GM12878 (cell line): ENCODE measurements at places on chromosomes 5 and 9. TPM values are rescaled to one million over a fixed set of nuclear protein-coding genes. Genes with fewer than 3 reads are reported as not detected.
A peak's percentile ranks its signal among the peaks of the same experiment; 100 is the strongest.

- no peak for DNase-seq
- H3K4me3 ChIP-seq, result no peak overlapping the region
- H3K4me1 ChIP-seq, result no peaks in the 10 kb centered on the region
- H3K27me3 ChIP-seq, result no peaks in the 10 kb centered on the region
Observed at GRCh38 chr5:112784726-112785125, 47.0 kb downstream of the APC start.

DNA sequence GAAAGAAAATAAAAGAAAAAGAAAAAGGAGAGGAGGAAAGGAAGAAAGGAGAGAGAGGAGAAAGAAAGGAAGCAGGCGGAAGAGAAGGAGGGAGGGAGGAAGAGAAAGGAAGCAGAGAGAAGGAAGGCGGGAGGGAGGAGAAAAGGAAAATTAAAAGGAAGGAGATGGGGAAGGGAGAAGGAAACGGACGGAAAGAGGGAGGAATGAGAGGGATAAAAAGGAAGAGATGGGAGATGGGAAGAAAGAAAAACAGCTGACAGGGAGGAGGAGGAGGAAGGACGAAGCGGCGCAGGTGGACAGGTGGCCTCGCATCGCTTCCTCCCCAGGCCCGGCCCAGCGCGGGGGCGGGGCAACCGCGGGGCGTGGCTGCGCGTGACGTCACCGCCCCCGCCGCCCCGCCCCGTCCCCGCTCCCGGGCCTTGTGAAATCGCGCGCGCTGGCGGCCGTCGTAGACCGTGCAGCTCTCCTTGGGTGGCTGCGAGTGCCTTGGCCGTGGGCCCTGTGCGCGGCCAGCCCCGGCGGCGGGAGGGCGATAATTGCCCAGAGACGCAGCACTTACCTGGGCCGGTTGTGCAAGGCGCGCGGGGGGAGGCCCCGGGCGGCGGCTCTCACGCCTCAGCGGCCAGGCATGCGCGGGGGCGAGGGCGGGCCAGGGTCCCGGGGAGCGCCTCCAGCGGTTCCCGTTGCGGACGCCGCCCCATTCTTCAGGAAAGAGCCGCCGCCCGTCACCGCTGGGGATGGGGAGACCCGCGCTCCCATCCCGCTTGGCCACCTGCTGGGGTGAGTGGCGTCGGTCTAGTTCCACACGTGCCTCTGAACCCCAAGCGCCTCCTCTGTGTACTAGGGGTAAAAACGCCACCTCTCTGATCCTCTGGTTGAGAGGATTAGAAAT, 49.6 kb upstream of the FOXE1 start:
- H3K27me3 ChIP-seq, result no peaks in the 10 kb centered on the region
- H3K27ac ChIP-seq, result no peak overlapping the region
- no peak for DNase-seq
- H3K4me3 ChIP-seq, result peak overlapping the region; percentile 53
- no peaks in the 10 kb centered on the region; the same call in 1 of the 2 replicates for H3K4me1 ChIP-seq

GRCh38 chr9:109745335-109746283, 34.4 kb upstream of the PALM2AKAP2 start:
- no peak overlapping the region for H3K4me3 ChIP-seq
- H3K36me3 ChIP-seq, result no peaks in the 10 kb centered on the region
- H3K4me1 ChIP-seq, result no peaks in the 10 kb centered on the region
- no peak for DNase-seq

DNA sequence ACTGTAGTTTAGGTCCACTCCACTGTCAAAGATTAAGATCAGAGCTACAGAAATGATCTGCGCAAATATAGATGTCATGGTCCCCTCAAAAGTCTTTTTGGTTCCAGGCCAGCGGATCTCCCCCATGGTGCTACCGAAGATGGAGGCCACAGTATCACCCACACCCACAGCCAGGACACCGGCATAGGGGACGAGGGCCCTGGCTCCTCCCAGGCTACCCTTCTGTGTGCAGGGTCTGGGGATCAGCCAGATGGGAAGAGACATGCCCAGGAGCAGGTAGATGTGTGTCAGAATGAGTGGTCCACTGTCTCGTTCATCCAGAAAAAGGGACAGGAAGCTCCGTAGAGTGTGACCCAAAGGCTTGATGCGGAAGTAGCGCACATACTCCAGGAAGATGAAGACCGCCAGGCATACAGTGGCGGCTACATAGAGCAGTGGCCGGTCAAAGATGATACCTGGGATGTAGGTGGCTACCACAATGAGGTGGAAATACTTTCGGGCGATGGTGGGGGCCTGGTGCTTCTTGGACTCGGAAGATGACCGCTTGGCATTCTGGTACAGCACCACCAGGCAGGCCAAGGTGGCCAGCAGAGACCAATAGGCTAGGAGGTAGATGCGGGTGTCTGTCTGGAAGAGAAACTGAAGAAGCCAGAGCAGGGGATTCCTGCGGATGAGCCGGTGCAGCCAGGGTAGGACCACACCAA, 1.5 kb downstream of the DOLK start:
- H3K4me1 ChIP-seq, result peaks cover 11% of the 10 kb centered on the region
- no peak overlapping the region for H3K27ac ChIP-seq
- no peaks in the 10 kb centered on the region for H3K27me3 ChIP-seq
- H3K36me3 ChIP-seq, result no peaks in the 10 kb centered on the region
- no peak overlapping the region for H3K4me3 ChIP-seq

Gene PCDHB2
- total RNA-seq, result 0.13 TPM in 1 of 2 replicates, not detected in the other

GRCh38 chr5:133995883-133996563, 8.8 kb downstream of the VDAC1 start:
- H3K4me1 ChIP-seq, result peaks cover 23% of the 10 kb centered on the region
- H3K27ac ChIP-seq, result no peak overlapping the region
- DNase-seq, result no peak
- peaks cover 10% of the 10 kb centered on the region for H3K36me3 ChIP-seq

Gene ELP1
- total RNA-seq, result 20.1 and 20.7 TPM in 2 replicates

GRCh38 chr5:5929291-5930020, 448.9 kb downstream of the MED10 start:
- H3K4me3 ChIP-seq, result no peak overlapping the region
- DNase-seq, result no peak
- H3K4me1 ChIP-seq, result no peaks in the 10 kb centered on the region
- H3K27ac ChIP-seq, result no peak overlapping the region
- no peaks in the 10 kb centered on the region for H3K36me3 ChIP-seq
- peaks cover 2% of the 10 kb centered on the region for H3K27me3 ChIP-seq

Gene HTR1A
- not detected in 2 replicates for total RNA-seq

DNA sequence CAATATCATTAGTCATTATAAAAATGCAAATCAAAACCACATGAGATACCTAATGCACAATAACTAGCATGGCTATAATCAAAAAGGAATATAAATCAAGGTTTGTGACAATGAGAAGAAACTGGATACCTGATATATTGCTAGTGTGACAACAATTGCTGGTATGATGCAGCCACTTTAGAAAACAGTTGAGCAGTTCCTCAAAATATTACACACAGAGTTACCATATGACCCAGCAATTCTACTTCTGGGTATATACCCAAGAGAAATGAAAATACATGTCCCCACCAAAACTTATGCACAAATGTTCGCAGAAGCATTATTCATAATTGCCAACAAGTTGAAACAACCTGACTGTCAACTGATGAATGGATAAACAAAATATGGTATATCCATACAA, 339.7 kb upstream of the POU5F2 start:
- H3K4me1 ChIP-seq, result no peaks in the 10 kb centered on the region
- H3K27me3 ChIP-seq, result no peaks in the 10 kb centered on the region
- no peak overlapping the region for H3K27ac ChIP-seq
- no peaks in the 10 kb centered on the region for H3K36me3 ChIP-seq
- H3K4me3 ChIP-seq, result no peak overlapping the region

DNA sequence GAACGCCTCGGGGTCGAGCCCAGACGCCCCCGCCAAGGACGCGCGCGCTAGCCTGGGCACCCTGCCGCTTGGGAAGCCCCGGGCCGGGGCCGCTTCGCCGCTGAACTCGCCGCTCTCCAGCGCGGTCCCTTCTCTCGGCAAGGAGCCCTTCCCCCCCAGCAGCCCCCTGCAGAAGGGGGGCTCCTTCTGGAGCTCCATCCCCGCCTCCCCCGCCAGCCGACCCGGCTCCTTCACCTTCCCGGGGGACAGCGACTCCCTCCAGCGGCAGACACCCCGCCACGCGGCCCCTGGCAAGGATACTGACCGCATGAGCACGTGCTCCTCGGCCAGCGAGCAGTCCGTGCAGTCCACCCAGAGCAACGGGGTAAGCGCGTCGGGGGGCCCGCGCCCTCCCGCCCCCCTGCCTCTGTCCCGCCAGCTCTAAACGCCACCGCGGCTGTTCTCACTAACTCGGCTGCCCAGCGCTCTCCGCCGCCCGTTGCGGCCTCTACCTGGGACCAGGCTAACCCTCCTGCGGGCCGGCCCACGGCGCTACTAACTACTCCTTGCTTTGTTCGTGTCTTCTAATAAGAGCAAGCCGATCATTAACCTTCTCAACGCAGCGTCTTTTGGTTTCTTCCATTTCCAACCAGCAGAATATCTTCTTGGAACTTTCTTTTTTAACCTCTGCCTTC, 93.6 kb upstream of the OTULINL start:
- H3K27me3 ChIP-seq, result no peaks in the 10 kb centered on the region
- H3K27ac ChIP-seq, result no peak overlapping the region
- H3K4me3 ChIP-seq, result no peak overlapping the region

GRCh38 chr9:91037511-91038482, 236.2 kb downstream of the SYK start:
- H3K27ac ChIP-seq, result no peak overlapping the region
- H3K4me3 ChIP-seq, result no peak overlapping the region
- no peak for DNase-seq
- peaks cover 30% of the 10 kb centered on the region for H3K4me1 ChIP-seq
- no peaks in the 10 kb centered on the region; the same call in 1 of the 2 replicates for H3K27me3 ChIP-seq

DNA sequence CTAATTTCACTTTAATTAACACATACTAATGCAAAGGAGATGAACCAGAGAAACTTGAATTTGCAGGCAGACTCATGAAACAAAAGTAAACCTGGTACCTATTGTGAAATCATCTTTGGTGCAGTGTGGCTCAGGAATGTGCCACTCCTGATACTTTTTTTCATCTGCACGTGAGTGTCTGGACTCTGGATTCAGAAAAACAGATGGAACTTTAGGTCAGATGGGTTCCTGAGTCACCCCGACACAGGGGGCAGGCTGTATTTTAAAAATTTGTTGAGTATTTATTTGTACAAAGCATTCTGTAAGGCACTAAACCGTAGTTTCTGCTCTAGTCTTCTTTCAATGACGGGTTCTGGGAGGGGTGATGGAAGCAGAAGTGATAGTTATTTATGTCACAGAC, 52.2 kb upstream of the TUT7 start:
- no peak for DNase-seq
- no peaks in the 10 kb centered on the region for H3K36me3 ChIP-seq
- no peak overlapping the region for H3K4me3 ChIP-seq
- H3K27me3 ChIP-seq, result no peaks in the 10 kb centered on the region
- H3K4me1 ChIP-seq, result no peaks in the 10 kb centered on the region

- no peaks in the 10 kb centered on the region for H3K27me3 ChIP-seq
- H3K36me3 ChIP-seq, result no peaks in the 10 kb centered on the region
- no peak for DNase-seq
- H3K27ac ChIP-seq, result no peak overlapping the region
- H3K4me1 ChIP-seq, result no peaks in the 10 kb centered on the region
Observed at GRCh38 chr5:69528035-69528434, 32.0 kb upstream of the GTF2H2C start.

Gene ARID3C
- 0.24 TPM in 1 of 2 replicates, not detected in the other for total RNA-seq

Gene TMOD1
- total RNA-seq, result 28.4 and 29.0 TPM in 2 replicates

- peaks cover 28% of the 10 kb centered on the region for H3K4me1 ChIP-seq
- H3K27ac ChIP-seq, result no peak overlapping the region
Observed at GRCh38 chr9:6628704-6629103, 16.8 kb downstream of the GLDC start.

- no peak for DNase-seq
- H3K27me3 ChIP-seq, result no peaks in the 10 kb centered on the region
- no peaks in the 10 kb centered on the region for H3K4me1 ChIP-seq
- H3K4me3 ChIP-seq, result no peak overlapping the region
Observed at GRCh38 chr5:67265951-67266350, 69.4 kb upstream of the CD180 start.

GRCh38 chr5:10633271-10634049, 69.6 kb downstream of the ANKRD33B start:
- H3K27me3 ChIP-seq, result no peaks in the 10 kb centered on the region
- peaks cover 11% of the 10 kb centered on the region for H3K36me3 ChIP-seq
- peak overlapping the region; percentile 93 for H3K27ac ChIP-seq
- DNase-seq, result no peak
- H3K4me3 ChIP-seq, result no peak overlapping the region

DNA sequence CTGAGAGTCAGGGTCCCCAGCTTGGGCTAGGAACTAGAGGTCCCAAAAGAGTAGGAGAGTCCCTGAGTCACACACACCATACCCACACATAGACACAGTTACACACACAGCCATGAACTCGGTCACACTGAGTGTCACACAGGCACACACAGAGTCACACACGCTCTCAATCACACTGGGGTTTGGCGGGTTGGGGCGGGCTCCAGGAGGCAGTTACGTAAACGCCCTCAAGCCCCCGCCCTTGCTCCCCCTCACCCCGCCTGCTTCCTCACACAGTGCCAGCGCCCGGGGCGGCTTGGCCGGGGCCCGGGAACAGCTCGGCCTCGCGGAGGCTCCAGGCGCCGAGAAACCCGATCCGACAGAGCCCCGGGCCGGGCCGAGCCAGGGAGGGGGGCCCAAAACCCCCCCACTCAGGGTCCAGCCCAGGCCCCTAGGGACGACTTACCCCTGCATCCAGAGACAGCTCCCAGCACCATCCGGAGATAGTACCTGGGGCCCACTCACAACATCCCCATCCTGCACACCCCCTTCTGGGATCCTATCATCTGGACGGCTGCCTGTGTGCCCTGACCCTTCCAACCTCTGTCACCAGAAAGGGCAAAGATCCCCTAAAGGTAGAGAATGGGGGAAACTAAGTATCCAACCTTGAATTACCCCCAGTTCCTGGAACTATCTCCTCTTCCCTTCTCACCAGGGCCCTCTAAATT, 3.5 kb upstream of the CNTFR start:
- H3K4me3 ChIP-seq, result no peak overlapping the region
- H3K27me3 ChIP-seq, result peaks cover 39% of the 10 kb centered on the region
- no peak overlapping the region for H3K27ac ChIP-seq
- H3K4me1 ChIP-seq, result peaks cover 2% of the 10 kb centered on the region; the same call in 1 of the 2 replicates
- H3K36me3 ChIP-seq, result no peaks in the 10 kb centered on the region

DNA sequence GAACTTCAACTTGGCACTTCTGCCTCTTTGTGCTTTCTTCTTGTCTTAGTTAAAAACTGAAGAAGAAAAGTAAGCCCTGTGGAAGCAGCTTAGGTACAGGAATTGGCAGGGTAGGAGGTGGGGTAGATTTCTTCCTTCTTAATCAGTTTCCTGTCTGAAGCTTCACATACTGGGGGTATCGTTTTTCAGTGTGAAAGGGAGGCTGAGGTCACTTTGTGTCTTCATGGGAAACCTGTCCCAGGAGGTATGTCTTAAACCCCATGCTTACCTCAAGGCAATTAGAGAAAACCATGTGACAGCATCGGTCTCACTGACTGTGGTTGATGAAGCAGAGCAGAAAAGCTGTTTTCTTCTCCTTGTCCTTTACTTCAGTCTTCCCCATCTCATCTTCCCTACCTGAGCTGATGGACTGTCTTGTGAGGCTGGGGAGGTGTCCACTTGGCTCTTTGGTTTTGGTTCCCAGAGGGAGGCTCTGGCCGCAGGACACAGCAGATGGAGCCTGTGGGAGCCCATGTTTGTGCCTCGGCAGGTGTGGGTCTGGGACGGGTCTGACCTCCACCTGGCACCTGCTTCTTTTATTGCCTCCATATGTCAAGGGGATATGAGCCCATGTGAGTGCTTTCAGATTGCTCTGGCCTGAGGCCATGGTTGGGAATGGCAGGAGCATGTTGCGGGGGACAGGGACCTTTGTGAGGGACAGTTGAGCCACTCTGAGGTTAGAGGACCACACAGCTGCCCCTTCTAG, 47.0 kb downstream of the SH3GL2 start:
- DNase-seq, result no peak
- H3K27me3 ChIP-seq, result no peaks in the 10 kb centered on the region
- H3K27ac ChIP-seq, result no peak overlapping the region
- H3K4me1 ChIP-seq, result no peaks in the 10 kb centered on the region
- no peaks in the 10 kb centered on the region for H3K36me3 ChIP-seq
- no peak overlapping the region for H3K4me3 ChIP-seq
